ENCODE measurements at places on chromosomes 11 and 22. TPM values are rescaled to one million over a fixed set of nuclear protein-coding genes. Genes with fewer than 3 reads are reported as not detected.
A peak's percentile ranks its signal among the peaks of the same experiment; 100 is the strongest.

The OR51I1 gene
- not detected for total RNA-seq

- DNase-seq: no peak
- no peaks in the 10 kb centered on the region for H3K27me3 ChIP-seq
These were observed 235.6 kb upstream of the NCAM1 start for GRCh38 chr11:112725636-112726035.

- H3K36me3 ChIP-seq: no peaks in the 10 kb centered on the region
- peaks cover 29% of the 10 kb centered on the region for H3K4me1 ChIP-seq
- no peaks in the 10 kb centered on the region for H3K27me3 ChIP-seq
- H3K27ac ChIP-seq: peak overlapping the region; percentile 96
- peak; percentile 85 for DNase-seq
These were observed 1.8 kb downstream of the SRSF8 start for GRCh38 chr11:95068549-95068948.

The MMP26 gene
- not detected for total RNA-seq

DNA sequence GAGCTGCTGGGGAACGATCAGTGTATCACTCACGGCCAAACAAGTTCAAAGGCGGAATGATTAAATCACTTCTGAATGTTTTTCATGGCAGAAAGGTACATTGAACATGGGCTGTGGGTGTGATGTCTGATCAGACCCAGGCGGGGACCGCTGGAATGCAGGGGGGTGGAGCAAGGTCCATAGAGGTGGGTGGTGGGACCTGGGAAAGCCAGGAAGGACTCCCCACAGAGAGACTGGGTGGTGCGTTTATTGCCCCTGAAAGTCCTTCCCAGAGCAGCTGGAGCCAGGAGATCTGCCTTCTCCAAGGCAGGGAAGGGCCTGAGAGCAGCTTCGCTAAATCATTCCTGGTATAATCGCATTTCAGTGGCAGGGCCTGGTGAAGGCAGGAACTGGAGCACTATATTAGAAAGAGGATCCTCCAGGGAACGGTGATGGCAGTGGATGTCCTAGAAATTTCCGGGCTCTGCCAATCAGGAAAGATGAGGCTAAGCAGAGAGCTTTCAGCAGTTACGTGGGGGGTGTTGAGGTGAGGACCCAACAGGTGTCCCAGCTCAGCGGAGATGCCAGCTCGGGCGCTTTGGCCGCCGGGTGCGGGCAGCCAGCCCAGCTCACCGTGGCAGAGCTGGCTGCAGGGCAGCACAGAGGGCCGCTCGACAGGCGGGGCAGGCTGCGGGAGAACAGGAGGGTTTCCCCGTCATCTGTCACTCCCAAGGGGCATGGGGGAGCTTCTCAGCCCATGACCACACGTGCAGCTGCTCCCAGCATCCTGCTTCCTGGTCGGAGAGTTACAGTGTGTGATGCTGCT lies 271.7 kb downstream of the CTTN start:
- no peak for DNase-seq
- H3K4me1 ChIP-seq: no peaks in the 10 kb centered on the region
- no peak overlapping the region for H3K27ac ChIP-seq
- no peak overlapping the region for H3K4me3 ChIP-seq

The KRTAP5-10 gene
- not detected for total RNA-seq

GRCh38 chr11:61793083-61793828 lies 545 bp downstream of the FEN1 start:
- peaks cover 28% of the 10 kb centered on the region for H3K36me3 ChIP-seq
- H3K4me1 ChIP-seq: peaks cover 17% of the 10 kb centered on the region
- H3K4me3 ChIP-seq: peak overlapping the region; percentile 92
- DNase-seq: no peak
- H3K27me3 ChIP-seq: no peaks in the 10 kb centered on the region

- no peak overlapping the region for H3K27ac ChIP-seq
- no peaks in the 10 kb centered on the region for H3K4me1 ChIP-seq
- H3K4me3 ChIP-seq: no peak overlapping the region
- no peak for DNase-seq
These were observed 69.3 kb downstream of the SHANK2 start for GRCh38 chr11:71182791-71183677.

GRCh38 chr11:36403661-36404060 lies 106.4 kb downstream of the TRAF6 start:
- H3K4me1 ChIP-seq: peaks cover 20% of the 10 kb centered on the region
- peaks cover 16% of the 10 kb centered on the region for H3K36me3 ChIP-seq
- no peak overlapping the region for H3K27ac ChIP-seq
- H3K27me3 ChIP-seq: no peaks in the 10 kb centered on the region

GRCh38 chr11:113046866-113047265 lies 85.6 kb downstream of the NCAM1 start:
- no peak overlapping the region for H3K4me3 ChIP-seq
- no peak overlapping the region for H3K27ac ChIP-seq
- DNase-seq: no peak
- no peaks in the 10 kb centered on the region for H3K36me3 ChIP-seq
- no peaks in the 10 kb centered on the region for H3K27me3 ChIP-seq
